NCI-H460 (cell line): ENCODE measurements at places on chromosomes 16 and 17. TPM values are rescaled to one million over a fixed set of nuclear protein-coding genes. Genes with fewer than 3 reads are reported as not detected.

DNA sequence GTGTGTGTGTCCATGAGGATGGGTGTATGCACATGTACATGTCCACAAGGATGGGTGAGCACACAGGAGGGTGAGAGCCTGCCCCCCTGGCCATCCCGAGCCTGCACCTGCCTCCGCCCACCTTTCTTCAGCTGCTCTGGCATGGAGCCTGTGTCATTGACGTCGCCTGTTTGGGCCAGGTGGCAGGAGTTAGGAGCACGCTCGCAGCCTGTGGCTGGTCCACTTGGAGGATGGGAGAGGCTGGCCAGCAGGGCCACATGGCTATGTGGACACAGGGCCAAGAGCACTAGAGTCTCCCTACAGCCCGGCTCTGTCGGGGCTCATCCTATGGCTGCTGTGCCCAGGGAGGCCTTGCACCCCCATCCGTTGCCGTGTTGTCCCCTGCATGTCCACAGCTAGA, 21.4 kb downstream of the BAHCC1 start:
- DNase-seq, result no peak

GRCh38 chr17:48483471-48484131, 47.2 kb downstream of the HOXB1 start:
- DNase-seq, result no peak

DNA sequence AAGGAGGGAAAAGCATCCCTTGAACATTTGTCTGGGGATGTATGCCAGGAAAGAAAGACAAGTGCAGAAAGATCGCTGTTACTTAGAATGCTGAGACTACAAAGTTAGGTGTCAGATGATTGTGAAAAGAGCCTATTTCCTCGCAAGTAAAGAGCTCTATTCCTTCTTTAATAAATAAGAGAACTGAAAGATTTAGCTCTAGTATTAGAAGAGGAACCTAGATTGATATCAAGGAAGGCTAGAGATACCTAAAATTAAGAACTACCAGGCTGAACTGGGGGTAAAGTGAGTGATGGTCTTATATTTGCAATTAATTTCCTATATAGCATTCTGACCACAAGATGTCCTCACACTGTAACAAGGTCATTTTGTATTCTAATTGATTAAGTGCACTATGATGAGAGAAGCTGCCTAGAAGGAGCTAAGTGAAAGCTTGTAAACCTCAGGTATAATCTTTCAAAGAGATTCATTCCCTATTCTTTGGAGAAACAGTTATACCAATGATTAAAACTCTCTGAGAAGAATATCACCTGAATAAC, 62.3 kb downstream of the SSH2 start:
- DNase-seq, result no peak

DNA sequence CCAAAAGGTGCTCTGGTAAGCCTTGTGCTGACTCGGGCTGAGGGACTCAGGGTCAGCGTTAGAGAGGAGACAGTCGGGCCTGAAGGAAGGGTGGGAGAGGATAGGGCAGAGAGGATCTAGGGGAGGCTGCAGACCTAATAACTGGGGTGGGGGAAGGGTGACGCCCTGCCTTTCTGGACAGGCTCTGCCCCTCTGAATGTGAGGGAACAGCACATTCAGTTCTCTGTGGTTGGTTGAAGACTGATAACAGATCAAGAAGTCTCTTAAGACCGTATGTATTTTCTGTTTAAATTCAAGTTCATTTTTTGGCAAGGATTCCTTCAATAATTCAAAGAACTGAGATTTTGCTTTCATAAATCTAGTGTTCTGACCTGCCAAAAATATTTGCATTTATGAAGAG, 56.2 kb upstream of the TEKT3 start:
- DNase-seq, result no peak

DNA sequence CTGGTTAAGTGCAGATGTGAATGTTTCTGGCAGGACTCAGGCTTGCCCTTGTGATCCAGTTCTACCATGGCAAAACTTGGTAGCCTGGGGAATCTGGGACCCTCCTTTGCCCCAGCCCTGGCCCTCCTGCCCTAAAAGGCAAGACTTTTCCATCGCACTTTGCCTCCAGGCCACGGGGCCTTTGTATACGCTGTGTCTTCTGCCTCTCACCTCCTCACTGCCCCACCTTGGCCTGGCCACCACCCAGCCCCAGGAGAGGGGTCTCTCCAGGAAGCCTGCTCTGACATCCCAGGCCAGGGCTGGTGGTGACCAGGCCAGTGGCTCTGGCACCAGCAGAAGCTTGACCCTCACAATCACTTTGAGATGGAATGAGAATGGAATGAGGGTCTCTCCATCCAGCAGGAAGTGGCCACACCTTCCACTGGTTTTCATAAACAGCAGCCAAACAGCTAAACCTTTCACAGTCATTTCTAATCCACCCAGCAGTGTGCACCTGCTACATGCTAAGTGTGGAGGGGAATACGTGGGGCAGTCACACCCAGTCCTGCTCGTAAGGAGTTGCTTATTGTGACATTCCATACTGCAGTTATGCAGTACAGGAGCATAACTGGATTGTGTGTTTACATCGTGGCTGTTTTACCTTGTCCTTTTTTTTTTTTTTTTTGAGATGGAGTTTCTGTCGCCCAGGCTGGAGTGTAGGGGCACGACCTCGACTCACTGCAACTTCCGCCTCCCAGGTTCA, 1.6 kb upstream of the MRPL38 start:
- no peak for DNase-seq

- no peak for DNase-seq
These were observed 37.7 kb downstream of the ULK2 start for GRCh38 chr17:19830061-19830460.

DNA sequence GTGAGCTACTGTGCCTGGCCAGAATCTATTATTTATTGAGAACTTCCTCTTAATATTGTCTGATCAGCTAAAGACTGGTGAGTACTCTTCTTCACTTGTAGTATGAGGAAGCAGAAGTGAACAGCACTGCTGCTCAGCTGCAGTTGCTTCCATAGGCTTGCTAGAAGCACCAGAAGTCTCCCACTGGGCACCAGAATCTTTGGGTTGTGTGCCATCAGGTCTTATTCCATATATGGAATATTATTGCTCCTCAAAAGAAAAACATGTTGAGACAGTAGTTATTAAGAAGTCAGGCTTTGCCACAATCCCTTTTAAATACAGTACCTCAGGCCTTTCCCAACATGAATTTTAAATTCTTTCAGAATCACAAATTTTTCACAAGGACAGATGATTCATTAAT, 17.2 kb downstream of the SNTB2 start:
- no peak for DNase-seq

DNA sequence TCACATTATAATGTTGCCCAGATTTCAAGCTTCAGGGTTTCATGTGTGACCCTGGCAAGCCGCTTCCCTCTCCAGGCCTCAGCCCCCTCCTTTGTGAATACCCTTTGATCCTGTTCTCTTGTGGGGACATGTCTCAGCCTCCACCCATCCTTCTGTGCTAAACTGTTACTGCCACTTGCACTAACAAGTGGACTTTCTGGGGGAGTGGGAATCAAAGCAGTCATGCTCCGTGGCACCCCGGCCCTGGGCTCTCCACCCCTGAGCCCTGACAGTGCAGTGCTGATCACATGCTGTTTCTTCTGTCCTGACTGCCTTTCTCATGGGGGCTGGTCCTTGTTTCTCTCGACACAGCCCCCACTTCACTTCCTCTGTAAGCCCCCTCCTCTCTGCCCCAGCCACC, 9.7 kb upstream of the DCAF7 start:
- DNase-seq, result no peak

DNA sequence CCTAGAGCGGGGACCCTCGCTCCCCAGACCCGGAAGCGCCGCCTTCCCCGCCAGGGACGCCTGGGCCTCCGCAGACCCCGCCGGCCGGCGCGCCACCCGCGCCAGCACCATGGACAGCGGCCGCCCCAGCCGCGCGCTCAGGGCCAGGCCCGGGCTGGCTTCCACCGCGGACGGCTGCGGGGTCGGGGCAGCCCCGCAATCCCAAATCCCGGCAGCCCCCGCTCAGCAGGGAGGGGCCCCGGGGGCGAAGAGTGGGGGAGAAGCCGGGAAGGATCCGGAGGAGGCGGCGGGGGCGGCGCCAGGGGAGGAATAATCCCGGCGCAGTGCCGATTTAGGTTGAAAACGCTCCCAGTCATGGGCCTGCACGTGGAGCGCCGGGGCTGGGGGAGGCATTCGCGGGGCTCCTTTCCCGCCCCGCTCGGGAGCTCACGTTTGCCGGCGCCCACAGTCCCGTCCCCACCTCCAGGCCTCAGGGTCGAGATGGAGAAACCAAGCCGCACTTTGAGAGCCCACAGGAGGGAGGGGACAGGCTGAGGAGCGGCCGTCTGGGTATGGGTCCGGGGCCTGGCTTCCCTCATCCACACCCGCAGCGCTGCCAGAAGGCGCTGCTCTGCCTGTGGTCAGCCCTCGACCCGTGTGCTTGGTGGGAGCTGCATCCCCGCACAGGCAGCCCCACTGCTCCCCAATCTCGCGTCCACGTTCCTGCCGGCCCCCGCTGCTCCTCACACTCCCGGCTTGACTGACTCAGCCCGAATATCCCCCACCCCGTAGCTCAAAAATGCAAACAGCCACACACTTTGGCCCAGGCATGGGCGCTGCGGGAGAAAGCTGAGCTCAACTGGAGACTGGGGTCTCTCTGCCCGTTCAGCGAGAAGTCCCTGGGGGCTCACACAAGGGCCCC, 4.7 kb downstream of the FBXL16 start:
- DNase-seq, result no peak

GRCh38 chr17:20073055-20073979, 64.2 kb downstream of the SPECC1 start:
- DNase-seq, result no peak

DNA sequence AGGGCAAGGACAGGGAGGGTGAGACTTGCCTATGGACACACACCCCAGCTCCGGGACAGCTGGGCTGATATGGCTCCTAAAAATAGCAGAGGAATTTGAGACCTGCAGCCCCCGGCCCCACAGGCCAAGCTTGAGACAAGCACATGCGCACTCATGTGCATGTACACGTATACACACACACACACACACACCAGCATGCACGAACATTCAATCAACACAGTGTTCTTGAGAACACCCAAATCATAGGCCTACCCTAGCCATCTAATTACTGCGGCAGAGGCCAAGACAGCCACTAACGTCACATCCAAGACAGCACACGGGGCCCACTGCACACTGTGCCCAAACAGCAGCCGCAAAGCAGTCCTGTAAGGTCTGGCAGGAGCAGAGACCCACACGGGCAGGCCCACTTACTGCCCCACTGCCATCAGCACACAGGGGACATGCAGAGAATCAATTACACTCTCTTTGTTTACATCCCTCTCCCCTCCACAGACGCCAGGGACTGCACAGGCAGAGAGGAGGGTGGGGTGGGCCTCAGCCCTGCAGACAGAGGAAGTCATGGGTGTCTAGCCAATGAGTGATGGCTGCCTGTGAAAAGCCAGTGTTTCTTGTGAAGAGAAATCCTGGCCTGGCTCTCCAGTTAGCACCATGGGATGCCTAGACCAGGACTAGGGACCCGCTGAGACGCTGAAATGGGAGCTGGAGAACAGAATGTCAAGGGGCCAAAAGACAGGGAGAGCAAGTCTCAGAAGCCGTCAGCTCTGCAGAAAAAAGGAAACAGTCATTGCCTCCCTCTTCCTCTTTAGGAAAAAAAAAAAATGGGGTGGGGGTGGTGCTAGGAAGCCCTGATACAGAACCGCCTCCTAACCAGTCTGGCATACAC, 39.3 kb downstream of the MYO18A start:
- DNase-seq, result no peak

DNA sequence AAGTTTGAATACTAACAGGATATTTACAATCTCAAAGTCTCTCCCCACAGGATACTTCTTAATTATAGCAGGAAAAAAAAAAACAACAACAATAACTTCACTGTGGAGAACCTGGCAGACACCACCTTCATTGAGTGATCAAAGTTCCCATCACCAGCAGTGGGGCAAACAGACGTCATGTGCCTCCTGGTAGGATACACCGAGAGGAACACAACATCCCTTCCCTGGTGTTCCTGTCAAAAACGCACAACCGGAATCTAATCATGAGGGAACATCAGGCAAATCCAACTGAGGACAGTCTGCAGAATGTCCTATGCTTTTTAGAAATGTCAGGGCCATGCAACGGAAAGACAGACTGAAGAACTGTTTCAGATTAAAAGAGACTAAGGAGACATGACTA, 80.0 kb downstream of the ZFHX3 start:
- no peak for DNase-seq

DNA sequence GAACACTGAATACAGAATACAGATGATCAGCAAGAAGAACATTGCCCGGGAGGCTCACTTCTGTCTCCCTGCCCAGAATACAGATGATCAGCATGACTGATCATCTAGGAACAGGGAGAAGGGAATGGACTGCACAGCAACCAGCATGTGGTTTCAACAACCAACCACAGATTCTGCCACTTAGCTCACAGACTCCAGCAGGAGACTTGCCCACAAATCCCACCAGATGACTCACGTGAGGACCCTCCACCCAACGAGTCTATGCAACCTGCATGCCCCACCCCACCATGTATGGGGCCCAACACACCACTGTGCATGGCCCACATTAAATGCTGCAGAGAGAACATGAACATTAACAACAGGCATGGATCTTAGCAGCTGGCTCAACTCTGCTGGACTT, 36.1 kb upstream of the ALOX12 start:
- no peak for DNase-seq

OR3A2 gene
- total RNA-seq, result not detected in 2 replicates

PIRT gene
- not detected in 2 replicates for total RNA-seq

KIF19 gene
- not detected in 2 replicates for total RNA-seq

NEUROD2 gene
- total RNA-seq, result not detected in 2 replicates

SMPD3 gene
- 0.07 and 0.14 TPM in 2 replicates for total RNA-seq

HEXIM2 gene
- 4.0 and 6.4 TPM in 2 replicates for total RNA-seq

CHAD gene
- total RNA-seq, result not detected in 2 replicates

TPPP3 gene
- 0.84 TPM in 1 of 2 replicates, not detected in the other for total RNA-seq

SNF8 gene
- total RNA-seq, result 102 and 108 TPM in 2 replicates
